ENCODE measurements at places on chromosomes 12 and 14. TPM values are rescaled to one million over a fixed set of nuclear protein-coding genes. Genes with fewer than 3 reads are reported as not detected.
A peak's percentile ranks its signal among the peaks of the same experiment; 100 is the strongest.

DNA sequence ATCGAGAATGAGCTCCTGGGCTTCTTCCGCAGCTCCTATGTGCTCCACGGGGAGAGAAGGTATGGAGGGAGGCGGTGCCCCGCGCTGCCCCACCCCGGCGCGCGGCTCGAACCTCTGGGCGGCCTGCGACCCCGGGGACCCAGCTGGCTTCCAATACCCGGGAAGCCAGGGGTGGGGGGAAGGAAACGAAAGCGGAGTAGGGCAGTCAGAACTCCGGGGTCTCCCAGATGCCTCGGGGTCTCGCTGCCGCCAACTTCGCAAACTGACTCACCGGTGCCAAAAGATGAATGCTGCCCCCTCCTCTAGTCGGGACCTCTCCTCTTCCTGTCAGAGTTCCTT, 1.3 kb downstream of the TRHDE start:
- H3K4me1 ChIP-seq, result peaks cover 12% of the 10 kb centered on the region
- no peak for DNase-seq
- H3K27ac ChIP-seq, result peak overlapping the region; percentile 87

DNA sequence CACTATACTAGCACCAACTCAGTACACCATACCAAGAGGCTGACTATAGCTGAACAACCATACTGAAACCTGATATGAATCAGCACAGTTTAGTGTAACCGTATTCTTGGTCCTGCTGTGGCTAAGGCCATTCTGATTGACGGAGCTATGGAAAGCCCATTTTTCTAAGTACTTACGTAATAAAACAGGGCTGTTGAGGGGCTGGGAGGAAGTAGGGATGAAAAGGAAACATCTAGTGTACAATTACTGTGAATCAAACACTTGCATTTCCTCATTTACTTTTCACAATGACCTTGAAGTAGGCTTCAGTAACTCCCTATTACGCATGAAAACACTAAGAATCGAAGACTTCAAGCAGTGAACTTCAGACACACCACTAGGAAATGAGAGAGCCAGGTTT, 198.2 kb downstream of the BTG1 start:
- no peaks in the 10 kb centered on the region for H3K4me1 ChIP-seq
- no peak overlapping the region for H3K27ac ChIP-seq

TSPAN8 gene
- total RNA-seq, result 2.9 TPM

AKAP3 gene
- not detected for total RNA-seq

TMTC1 gene
- 63.8 TPM for total RNA-seq

DNA sequence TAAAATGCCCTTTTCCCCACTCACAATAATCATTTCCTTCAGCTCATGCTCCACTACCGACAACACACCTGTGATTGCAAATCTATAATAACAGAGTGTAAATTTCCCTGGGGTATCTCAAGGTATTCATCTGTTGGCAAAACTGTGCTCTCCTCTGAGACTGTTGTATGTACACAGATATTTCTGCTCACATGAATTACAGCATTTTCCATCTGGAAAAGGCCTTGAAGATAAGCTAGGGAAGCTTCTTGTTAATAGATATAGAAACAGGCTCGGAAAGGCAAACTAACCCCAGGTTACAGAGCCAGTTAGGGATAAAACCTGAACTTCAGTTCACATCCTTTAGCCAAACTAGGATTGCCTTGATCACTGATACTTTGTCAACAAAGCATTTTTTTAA, 210.4 kb upstream of the KRR1 start:
- H3K36me3 ChIP-seq, result no peaks in the 10 kb centered on the region
- no peak for DNase-seq
- H3K4me3 ChIP-seq, result no peak overlapping the region
- peak overlapping the region; percentile 66 for H3K27ac ChIP-seq
- H3K27me3 ChIP-seq, result no peaks in the 10 kb centered on the region

All from vagina (tissue), 2 donors.